ENCODE measurements at places on chromosomes 16 and 17. TPM values are rescaled to one million over a fixed set of nuclear protein-coding genes. Genes with fewer than 3 reads are reported as not detected.

Gene NEK8
- total RNA-seq: 10.7 TPM

GRCh38 chr17:45009676-45010467, 41.6 kb downstream of the DCAKD start:
- no peak overlapping the region for H3K4me3 ChIP-seq
- H3K4me1 ChIP-seq: peaks cover 7% of the 10 kb centered on the region
- no peaks in the 10 kb centered on the region for H3K36me3 ChIP-seq
- no peak overlapping the region for H3K27ac ChIP-seq

GRCh38 chr17:76397687-76398522, 13.5 kb downstream of the SPHK1 start:
- H3K36me3 ChIP-seq: no peaks in the 10 kb centered on the region
- H3K4me1 ChIP-seq: peaks cover 3% of the 10 kb centered on the region
- H3K4me3 ChIP-seq: no peak overlapping the region
- H3K27me3 ChIP-seq: no peaks in the 10 kb centered on the region
- DNase-seq: peak; percentile 96

Gene C16orf92
- 91.3 TPM for total RNA-seq

Gene PDE6G
- 0.56 TPM for total RNA-seq

DNA sequence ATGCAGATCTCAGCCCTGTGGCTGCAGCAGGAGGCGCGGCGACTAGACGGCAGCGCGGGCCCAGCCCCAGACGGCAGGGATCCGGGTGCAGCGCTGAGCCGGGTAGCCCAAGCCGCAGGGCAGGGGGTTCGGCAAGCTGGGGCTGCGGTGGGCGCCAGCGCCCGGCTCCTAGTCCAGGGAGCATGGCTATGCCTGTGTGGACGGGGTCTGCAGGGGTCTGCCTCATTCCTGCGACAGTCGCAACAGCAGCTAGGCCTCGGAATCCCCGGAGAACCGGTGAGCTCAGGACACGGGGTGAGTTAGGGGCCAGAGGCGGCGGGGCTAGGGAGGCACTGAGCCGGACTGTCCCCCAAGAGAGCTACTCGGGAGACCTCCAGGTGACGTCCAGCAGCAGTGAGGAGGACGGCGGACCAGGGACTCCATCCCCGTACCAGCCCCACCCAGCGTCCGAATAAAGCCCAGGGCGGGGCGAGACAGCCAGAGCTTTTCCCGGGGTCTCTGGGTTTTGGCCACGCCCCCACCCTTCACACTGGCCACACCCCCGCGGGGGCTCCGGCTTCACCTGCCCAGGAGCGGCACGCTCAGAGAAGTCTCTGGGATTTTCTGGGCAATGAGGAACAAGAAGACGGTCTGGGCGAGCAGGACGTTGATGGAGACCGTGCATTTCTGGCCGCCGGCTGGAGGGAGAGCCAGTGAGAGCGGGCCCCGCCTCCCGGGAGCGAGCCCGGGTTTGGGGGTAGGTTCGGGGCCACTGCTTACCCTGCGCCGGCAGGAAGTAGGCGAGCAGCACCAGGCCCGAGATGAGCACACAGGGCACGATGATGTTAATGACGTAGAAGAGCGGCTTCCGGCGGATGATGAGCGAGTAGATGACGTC, 1.1 kb downstream of the C17orf107 start:
- H3K27ac ChIP-seq: no peak overlapping the region
- DNase-seq: no peak
- no peaks in the 10 kb centered on the region for H3K36me3 ChIP-seq
